Fibroblast of gingiva (primary cell): ENCODE measurements at places on chromosomes 7 and 10.
A peak's percentile ranks its signal among the peaks of the same experiment; 100 is the strongest.

- peak; percentile 99 for DNase-seq
Measured at GRCh38 chr7:105776068-105776790, 100.2 kb downstream of the ATXN7L1 start.

DNA sequence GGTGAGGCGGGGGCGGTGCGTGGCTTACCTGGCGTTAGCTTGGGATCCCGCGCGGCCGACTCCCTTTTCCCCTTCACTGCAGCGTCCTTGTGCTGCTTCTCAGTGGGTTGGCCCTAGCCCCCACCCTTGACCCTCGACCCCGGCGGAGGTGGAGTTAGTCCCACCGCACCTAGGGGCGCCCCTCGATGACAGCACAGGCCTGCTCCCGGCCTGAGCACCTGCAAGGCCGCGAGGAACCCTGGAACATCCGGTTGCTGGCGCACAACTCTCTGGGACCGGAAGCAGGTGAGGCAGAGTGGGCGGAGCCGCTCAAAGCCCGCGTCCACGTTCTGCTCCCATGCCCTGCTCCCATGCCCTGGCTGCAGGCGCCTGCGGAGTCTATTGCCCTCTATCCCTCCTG is 266.9 kb downstream of the USP6NL start:
- no peak for DNase-seq

DNA sequence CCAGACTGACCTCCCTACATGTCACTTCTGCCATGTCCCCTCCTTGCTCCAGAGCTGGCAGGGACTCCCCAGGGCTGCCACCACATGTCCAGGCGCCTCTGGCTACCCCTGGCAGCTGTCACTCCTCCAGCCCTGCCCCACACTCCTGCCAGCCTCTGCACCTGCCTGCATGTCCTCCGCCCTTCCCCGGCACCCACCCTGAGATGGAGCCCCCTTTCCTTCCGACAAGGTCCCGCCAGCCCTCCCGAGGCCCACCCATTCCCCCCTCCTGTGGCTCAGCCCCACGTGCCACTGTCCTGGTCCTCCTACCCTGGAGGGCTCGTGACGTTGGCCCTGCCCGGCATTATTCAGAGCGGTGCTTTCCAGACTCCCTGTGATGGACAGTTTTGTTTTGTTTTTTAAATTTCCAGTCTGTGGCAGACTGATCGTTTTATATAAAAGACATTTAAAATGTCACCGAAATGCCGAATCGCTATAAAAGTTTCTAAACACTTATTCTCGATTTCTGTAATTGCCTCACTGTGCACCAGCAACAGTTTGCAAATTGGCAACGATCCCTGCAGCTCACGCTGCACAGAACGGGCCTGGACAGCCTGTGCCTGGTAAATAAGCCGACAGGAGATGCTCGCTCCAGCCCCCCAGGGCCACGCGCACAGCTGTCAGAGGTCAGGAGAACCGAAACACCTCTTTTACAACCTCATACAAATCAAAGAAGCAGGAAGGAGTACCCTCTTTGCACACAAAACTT is 111.1 kb upstream of the SH2B2 start:
- DNase-seq = no peak

GRCh38 chr10:111200505-111201186 is 123.8 kb downstream of the ADRA2A start:
- DNase-seq = no peak

- DNase-seq = no peak
Measured at GRCh38 chr7:45244981-45245380, 87.4 kb downstream of the RAMP3 start.

DNA sequence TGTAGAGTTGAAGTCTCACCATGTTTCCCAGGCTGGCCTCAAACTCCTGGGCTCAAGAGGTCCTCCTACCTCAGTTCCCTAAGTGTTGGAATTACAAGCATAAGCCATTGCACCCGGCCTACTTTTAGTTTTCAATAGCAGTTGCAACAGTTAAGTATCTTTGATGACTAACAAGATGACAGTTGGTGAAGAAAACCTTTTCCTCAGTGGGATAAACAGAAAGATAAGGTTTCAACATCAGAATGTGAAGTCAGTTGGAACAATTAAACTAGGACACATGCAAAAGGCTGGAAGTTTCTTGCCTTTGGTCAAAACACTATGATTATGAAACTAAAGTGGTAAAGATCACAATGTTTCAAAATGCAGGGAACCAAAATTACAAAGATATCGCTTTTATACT is 169.2 kb downstream of the ZNF438 start:
- peak; percentile 93 for DNase-seq

- no peak for DNase-seq
Measured at GRCh38 chr10:3321123-3321522, 148.5 kb upstream of the PITRM1 start.

- no peak for DNase-seq
Measured at GRCh38 chr7:106220307-106220706, 64.5 kb downstream of the NAMPT start.

DNA sequence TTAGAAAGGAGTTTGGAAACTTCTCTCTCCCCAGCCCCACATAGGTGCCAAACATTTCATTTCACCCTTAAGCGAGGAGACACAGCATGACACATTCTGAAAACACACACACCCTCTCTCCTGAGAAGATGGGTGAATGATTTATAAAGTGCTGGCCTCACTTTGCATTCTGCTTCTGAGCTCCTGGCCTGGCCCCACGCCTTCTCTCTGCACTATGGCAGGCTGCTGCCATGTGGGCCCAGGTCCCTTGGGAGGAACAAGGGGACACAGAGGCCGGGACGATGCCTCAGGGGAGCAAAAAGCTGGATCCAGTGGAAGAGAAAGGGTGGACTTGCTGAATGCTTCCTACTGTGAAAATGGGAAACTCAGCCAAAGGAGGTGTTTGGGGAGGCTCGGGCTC is 56.0 kb downstream of the CPXM2 start:
- DNase-seq = no peak

DNA sequence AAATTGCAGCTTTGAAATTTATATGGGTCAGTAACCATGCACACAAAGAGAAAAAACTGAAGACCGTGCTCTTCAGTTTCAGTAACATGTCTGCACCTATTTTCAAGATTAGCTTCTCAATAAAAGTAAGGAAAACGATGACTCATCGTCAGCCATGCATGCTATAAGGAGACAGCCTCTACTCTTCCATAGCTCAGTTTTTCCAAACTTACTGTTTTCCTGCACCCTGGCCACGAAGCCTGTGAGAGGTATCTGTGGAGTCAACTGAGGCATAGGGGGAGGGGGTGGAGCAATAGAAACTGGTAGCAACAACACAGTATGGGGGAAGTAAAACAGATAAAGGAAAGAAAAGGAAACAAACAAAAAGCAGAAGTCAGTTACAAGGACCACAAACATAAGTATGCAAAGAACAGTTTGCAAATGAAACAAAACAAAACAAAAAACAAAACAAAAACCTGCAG is 58.0 kb downstream of the PDSS1 start:
- peak; percentile 9 for DNase-seq

- peak; percentile 33 for DNase-seq
Measured at GRCh38 chr7:93920496-93921182, 896 bp upstream of the GNG11 start.

GRCh38 chr7:1242606-1243289 is 10.1 kb downstream of the UNCX start:
- no peak for DNase-seq

DNA sequence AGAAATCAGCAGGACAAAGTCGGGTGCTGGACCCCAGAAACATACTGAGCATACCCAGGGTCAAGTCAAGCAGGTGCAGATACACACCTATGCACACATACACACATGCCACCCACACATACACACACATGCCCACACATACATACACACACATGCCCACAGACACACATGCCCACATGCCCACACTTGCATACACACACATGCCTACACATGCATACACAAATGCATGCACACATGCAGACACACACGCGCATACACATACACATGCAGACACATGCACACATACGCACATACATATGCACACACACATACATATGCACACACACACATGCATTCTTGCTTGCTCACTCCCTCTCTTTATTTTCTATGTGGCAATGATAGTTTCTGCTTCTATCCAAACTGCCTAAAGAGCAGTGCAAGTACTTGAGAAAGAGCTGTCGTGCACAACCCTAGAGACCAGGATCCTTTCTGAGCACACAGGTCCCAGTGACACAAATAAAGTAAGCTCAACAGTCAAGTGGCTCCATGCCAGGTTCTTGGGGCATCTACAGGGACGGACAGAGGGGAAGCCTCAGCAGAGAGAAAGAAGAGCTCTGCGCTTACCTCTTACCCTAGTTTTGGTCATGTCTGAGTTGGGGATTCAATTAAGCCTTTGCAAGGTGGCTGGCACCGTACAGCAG is 83.7 kb downstream of the EBF3 start:
- DNase-seq = no peak

DNA sequence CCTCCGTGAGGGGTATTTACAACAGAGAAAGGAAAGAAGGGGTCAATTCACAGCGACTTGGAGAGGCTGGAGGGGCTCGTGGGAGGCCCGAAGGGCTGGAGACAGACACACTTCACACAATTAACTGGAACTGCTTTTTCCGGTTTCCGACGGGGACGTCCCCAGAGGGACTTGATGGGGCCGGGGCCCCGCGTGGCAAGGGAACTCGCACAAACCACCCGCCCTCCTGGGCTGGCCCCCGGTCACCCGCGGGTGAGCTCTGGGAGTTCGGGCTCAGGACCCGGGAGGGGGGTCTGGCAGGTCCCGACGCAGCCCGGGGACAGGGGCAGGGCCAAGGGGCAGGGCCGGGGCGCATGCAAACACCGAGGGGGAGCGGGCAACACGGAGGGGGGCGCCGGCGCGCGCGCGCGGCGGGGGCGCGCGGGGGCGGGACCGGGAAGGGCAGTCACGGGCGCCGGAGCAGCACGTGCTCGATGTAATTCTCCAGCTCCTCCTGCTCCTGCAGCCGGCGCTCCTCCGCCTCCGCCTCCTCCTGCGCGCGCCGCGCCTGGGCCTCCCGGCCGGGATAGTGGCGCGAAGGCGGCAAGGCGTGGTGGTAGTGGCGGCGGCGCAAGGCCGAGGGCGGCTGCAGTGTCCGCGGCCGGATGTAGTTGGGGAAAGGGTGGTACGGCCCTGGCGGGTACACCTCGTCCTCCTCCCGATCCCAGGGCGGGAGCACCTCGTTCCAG is 2.7 kb downstream of the VGF start:
- peak; percentile 38 for DNase-seq

- peak; percentile 55 for DNase-seq
Measured at GRCh38 chr10:35316218-35316967, 19.9 kb upstream of the CCNY start.

DNA sequence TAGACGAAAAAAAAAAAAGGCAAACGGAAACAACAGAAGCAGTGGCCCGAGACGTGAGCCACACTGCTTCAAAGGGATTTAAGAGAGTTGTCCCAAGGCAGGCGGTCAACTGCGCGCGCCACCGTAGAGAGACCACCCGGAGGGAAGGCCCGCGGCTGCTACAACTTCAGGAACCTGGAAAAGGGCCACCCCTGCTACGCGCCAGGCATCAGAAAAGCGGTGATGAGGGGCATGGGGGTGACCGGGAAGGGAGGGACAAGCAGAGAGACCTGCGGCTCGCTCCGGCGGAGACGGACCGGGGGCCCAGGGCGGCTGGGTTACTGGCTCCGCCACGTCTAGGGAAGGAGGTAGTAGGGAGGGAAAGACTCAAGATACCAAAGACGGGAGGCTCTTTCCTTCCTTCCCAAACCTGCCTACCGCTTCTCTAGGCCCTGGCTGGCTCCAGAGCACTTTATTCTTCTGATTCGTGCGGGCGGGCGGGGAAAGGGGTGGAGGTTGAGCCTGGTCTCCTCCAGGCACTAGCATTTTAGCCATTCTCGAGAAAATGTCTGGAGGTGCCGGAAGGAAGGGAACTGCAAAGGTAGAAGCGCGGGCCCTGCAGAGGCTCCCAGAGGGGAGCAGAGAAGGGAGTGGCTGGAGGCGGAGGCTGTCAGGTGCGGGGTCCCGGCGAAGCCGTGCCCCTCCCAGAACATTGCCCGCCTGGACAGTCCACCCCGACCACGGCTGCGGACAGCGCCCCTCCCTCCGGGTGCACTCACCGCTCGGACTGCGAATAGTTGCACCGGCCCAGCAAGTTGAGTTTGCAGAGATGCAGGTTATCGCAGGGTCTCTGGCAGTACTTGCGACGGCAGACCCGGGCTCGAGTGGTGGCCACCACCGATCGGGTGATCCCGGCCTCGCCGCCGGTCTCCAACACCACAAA is 993 bp downstream of the ZC3HAV1 start:
- peak; percentile 4 for DNase-seq

GRCh38 chr7:151780631-151781030 is 96.3 kb downstream of the PRKAG2 start:
- DNase-seq = no peak

DNA sequence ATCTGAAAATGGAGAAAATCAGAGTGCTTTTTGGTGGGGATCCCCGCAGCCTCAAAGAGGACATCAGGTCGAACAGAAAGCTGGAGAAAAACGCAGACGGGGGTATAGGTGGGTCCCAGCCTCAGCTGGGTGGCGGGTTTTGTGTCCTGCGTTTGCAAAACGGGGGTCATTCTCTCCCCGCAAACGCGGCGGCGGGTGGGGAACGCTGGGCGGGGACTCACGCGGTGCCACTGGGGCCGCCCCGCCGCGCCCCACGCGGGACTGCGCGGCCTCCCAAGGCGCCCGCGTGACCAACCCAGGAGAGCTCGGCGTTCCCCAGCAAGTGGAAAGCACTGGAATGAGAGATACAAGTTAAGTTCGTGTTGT is 806 bp upstream of the VIPR2 start:
- DNase-seq = no peak

- no peak for DNase-seq
Measured at GRCh38 chr10:63735305-63735704, 214.1 kb downstream of the REEP3 start.

DNA sequence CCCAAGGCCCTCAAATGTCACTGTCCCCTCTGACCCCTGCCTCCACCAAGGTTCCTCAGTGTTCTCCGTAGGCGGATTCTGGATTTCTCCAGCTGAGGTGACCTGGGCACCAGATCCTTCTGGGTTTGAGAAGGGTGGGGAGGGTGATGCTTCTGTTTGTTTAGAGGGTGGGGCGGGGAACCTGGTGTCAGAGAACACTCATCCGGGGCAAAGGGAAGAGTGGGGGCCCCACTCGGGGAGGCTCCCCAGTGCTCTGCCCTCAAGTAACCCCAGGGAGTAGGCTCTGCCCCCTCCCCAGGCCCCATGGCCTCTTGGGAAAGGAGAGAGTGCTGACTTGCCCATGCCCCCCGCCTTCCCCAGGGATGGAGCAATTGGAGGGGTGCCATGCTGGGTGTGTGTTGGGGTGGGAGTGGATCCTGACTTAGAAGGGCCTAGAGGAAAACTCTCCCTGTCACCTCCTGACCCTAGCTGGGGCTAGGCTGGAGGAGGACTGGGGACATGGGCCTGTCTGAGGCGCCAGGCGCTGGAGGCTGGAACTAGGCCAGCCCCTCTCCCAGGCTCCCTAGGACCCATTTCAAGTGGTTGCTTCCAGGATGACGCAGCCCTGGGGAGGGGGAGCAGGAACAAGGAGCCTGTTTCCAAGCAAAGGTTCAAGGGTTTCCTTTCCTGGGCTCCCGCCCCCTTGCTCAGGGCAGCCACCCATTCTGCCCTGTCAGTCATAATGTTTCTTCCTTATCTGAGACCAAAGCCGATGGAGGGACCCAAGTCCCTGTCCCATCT is 27.9 kb downstream of the KAZALD1 start:
- DNase-seq = no peak

DNA sequence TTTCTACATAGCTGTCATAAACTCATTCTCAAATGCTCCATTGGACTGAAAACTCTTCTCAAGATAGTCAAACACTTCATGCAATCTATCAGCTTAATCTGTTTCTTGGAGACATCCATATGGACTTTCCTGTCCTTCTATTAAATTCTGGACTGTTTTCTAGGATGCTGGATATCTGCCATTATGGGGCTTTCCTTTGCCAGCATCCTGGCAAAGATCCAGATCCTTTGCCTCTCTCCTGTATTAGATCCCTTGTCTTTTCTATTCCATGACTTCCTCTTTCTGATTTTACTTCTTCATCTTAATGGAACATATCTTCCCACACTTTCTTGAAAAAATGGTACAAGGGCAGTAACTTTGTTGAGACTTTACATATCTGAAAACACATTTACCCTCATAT is 35.9 kb upstream of the SKAP2 start:
- no peak for DNase-seq
